NCI-H446 (cell line): ENCODE measurements at places on chromosomes 11 and 22.

DNA sequence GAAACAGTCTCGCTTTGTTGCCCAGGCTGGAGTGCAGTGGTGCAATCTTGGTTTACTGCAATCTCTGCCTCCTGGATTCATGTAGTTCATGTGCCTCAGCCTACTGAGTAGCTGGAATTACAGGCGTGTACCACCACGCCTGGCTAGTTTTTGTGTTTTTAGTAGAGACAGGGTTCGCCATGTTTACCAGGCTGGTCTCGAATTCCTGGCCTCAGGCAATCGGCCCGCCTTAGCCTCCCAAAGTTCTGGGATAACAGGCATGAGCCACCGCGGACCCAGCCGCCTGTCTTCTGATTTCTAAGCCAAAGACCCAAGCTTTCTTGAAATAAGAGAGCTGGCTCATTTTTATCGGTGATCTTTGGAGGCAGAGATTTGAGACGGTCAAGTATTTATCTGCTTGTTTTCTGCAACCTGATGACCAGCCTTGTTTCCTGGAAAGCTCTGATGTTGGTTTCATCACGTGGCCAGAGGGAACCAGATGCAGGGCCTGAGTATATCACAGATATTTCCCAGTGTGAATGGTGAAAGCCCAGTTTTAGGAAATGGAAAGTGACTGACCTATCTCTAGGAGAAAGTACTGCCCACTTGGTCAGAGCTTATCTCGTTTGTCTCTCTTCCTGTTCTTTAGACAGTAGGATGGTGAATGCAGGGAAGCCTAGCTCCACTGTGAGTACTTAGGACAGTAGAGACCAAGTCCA, 5.7 kb upstream of the SIDT2 start:
- DNase-seq: no peak

- peak; percentile 60 for DNase-seq
These were observed 2.9 kb upstream of the ADAMTS8 start for GRCh38 chr11:130431331-130431773.

GRCh38 chr11:22337596-22338485, at the start of gene SLC17A6:
Gene SLC17A6 (plus strand): TSS chr11:22338381. CDS start chr11:22338534, 153 bp downstream.
- peak; percentile 84 for DNase-seq

DNA sequence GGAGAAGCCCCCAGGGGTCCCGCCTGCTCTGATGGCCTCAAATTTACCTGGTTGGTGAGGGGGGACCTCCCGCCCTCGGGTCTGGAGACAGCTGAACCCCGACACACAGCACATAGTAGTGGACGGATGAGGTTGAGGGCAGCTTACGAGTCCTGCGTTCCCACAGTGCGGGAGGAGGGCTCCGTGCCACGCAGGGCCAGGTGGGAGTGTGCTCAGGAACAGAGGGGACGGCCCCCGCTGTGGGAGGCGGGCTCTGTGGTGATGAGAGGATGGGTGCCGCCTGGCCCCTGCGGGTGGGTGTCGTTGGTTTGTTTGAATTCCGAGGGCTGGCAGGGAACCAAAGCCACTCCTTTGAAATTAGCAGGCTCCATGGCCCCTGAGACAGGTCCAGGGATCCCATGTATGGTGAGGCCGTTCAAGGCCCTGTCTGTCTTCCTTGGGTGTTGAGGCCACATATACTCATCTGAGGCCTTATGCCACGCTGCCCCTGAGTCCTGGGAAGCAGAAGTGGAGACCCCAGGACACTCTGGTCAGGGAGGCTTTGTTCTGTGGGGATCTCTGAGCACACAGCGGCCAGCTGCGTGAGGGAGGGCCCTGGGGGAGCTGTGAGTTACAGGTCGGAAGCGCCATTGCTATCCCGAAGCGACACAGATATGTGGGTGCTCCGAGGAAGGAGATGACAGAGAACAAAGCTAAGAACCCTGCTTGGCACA, 21.9 kb downstream of the NADSYN1 start:
- no peak for DNase-seq

DNA sequence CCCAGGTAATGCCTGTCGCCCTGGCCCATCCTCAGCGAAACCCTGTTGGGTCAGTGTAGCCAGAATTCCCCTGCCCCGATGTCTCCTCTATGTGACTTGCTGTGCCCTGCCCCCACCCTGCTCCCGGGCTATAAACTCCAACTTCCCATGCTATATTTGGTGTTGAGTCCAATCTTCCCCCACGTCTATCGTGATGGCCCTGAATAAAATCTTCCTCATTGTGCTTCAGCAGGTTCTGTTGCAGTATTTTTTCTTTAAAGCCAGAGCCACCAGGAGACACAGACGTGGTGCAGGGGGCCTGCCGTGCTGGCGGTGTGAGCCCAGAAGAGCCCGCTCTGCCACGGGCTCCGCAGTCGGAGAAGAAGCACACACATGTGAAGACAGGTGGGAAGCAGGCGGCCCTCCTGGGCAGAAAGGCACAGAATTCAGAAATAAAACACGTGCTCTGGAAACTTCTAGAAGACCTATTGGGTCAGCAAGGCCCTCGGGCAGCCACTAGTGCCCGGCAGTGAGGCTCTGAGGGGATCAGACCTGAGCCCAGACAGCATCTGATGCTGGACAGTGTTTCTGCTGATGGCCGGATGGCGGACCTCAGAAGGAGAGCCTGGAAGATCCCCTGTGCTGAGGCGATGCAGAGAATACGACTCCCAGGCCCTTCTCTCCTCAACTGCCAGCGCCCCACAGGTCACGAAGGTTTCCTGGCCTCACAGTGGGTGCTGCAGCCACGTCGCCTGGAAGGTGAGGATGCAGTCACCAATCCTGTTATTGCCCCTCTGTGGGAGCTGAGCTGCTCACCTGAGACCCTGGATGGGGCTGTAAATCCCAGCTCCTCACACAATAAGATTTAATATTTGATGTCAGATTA, 501.9 kb downstream of the BRD1 start:
- no peak for DNase-seq

DNA sequence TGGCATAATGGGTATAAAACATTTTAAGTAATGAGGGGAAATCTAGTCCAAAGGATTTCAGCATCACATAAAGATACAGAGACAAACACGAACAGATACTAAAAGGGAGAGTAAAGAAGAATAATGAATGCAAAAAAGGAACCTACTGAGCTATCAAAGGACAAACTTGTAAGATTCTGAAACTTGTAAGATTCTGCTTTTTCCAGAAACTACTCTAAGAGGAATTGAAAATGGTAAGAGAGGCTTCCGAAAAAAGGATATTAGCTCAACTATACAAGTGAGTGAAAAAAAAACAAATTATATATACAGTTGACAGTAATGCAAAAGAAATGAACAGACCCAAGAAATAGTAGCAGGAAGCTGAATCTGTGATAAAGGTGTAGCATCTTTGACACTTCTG, 37.7 kb downstream of the POLD3 start:
- DNase-seq: no peak

DNA sequence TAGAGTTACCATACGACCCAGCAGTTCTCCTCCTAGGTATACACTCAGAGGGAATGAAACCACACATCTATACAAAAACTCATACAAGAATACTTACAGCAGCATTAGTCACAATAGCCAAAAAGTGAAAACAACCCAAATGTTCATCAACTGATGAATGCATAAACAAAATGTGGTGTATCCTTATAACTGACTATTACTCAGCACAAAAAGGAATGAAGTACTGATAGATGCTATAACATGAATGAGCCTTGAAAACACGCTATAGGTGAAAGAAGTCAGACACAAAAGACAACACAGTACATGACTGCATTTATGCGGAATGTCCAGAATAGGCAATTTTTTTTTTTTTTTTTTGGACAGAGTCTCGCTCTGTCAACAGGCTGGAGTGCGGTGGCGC, 23.1 kb downstream of the NCAPD3 start:
- DNase-seq: no peak

DNA sequence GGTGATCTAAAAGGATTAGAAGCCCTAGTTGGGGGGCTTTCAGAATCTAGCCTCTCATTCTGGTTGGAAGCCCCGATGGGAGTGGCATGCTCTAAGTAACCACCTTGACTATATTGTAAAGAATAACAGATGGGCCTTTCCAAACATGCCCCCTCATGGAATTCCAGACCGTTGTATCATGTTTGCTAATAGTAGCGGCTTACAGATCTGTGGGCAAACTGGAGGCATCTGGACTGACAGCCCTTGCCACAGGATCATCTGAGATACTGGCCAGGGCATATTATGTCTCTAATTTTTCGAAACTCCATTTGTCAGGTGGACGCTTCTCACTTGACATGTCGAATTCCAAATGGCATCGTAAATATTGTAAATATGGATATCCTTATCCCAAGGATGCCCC, 10.5 kb downstream of the APIP start:
- no peak for DNase-seq

- no peak for DNase-seq
These were observed 441 bp downstream of the CASP5 start for GRCh38 chr11:105022527-105022926.

DNA sequence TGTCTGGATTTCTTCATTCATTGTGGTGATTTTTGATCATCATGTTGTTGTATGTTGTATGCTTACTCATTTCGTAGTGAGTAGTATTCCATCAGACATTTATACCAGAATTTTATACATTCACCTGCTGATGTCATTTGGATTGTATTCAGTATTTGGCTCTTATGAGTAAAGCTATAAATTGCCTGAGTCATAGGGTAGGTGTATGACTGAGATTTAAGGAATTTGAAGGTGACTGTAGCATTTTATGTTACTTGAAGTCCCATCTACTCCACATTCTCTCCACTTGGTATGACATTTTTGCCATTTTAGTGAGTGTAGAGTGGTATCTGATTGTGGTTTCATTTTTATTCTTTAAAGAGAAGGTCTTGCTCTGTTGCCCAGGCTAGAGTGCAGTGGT, 548.2 kb downstream of the TBC1D22A start:
- DNase-seq: no peak

GRCh38 chr22:39115977-39116621, 19.1 kb downstream of the APOBEC3H start:
- DNase-seq: no peak

DNA sequence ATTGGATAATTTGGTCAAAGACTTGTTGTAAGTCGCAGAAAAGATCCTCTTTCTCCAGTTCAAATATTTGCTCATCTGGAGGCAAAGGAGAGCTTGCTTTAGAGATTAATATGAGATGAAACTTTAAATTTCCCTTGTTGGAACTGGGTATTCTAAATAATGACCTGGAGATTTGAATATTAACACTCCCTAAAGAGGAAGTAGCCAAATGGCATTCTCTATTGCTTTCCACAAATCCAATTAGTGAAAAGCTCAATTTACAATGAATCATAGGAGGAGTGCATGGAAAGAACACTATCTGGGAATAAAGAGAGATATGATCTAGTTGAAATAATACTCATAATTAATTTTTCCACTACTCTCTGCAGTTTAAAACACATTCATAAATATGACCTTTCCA, 641.6 kb upstream of the TENM4 start:
- DNase-seq: no peak

- no peak for DNase-seq
These were observed 4.3 kb upstream of the BAIAP2L2 start for GRCh38 chr22:38114484-38115398.

DNA sequence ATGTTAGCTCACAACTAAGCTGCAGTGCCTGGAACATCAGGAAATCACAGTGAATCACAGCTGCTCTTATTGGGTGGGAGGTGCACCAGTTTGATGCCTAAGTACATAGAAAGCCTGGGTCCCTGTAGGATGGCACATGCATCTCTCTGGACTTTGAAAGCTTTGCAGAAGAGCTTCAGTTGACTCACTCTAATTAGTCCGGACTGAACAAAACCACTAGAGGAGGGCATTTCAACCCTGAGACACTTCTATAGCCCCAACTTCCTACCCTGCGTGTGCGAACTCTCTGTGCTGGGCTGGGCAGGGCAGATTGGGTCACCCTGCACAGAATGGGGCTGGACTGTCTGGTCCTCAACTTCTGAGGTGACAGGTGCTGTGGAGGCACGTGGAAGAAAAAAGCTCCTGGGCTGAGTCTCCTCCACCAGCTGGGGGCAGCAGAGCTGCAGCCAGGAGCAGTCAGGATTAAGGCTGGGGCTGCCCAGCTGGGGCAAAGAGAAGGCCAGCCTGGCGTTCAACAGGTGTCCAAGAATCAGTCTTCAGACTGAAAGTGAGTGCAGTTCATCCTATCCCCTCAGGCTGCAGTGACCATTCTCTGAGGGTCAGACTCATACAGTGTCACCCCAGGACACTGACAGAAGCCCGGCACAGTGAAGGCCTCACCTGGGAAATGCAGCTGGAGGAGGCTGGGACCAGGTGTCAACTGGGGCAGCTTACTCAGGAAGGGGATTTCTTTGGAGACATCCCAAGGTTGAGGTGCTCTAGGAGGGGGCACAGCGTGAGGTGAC, 22.1 kb downstream of the GGTLC2 start:
- DNase-seq: peak; percentile 7

DNA sequence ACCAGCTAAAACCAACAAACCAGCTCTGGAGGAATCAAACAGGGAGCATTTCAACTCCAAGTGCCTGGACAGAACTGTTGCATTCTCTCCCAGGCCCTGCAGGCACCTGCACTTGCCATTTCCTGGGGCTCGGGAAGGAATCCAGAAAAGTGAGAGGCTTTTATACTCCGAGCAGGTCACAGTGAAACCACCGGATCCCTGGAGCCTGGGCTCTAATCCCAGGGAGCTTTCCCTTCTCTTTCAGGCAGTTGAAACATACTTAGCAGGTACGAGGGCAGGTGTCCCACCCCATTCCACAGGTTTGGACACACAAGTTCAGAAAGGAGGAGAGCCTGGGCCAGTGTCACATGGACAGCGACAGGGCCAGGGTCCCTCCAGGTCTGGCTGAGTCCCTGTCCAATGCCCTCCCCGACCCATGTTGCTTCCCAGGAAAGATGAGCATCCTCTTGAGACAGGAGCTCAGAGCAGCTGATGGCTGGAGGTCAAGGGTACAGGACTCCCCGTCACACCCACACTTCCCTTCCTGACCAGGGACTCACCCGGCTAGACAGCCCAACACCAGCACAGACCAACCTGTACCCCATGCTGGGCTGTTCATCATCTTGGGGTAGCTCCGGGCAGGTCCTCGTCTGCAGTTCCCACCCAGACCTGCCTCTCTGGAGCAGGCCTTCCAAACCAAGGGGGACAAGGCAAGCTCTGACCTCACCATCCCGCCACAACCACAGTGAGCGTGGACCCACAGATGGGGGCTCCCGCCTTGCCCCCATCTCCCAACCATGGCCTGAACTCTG, 49.9 kb upstream of the CD5 start:
- DNase-seq: no peak

DNA sequence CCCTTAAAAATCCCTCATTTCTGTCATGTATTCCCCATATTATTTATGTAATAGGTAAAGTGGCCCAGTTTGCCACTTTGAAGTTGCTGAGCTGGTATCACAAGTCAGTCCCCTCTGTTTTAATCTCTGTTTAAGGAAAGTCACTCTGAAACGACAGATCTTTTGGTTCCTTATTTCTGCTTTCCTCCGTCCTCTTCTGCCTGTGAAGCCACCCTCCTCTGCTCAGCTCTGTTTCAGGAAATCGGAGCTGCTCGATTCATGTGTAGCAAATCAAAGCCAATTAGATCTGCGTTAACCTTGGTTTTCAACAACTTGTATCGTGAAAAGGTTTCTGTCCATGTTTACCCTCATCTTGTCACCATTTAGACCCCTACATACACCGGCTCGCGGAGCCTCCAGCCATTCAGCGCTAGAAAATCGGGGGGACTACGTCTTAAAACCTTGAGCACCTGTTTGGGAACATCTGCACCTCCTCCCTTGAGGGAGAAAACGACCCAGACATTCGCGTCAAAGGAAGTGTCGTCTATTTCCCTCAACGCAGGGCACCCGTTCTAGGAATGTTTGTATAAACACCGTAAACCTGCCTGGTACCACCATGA, 576 bp upstream of the SC5D start:
- no peak for DNase-seq
